ENCODE measurements at places on chromosomes 4 and X.

DNA sequence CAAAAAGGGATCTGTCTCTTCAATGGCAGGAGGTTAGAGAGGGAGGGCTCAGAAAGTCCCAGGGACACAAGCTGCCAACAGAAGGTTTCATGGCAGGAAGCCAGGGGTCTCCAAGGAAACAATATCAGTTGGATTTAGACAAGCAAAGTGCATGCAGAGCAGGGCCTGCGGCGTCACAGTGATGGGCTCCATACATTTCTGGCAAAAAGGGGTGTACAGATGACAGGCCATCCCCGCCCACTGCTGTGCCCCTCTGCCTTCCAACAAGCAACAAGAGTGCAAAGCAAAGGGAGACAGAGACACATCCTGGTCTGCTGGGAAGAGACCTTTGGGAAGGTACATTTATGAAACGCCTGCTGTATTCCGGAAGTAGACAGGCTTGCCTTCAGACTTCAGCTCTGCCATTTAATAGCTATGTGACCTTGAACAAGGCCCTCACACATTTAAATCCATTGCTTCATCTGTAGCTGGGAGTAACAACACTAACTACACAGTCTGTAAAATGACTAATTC is 121.2 kb downstream of the AFAP1 start:
- no peak for DNase-seq

GRCh38 chr4:36921476-36922216 is 322.9 kb upstream of the NWD2 start:
- DNase-seq = no peak

DNA sequence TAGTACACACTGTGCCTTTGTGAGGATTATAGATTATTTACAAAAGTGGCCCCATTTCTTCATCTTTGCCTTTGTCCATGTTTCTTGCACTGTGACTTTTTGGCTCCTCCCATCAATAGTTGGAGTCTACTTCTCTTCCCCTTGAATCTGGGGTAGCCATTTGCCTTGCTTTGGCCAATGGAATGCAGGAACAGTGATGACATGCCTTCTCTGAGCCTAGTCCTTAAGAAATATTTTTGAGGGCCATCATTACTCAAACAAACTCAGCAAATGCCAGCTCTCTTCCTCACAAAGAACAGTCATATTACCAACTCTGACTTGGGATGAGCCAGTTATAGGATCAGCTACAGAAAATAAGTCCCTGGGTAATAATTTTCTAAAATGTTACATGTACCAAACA is 189.6 kb downstream of the FRMPD4 start:
- DNase-seq = no peak

DNA sequence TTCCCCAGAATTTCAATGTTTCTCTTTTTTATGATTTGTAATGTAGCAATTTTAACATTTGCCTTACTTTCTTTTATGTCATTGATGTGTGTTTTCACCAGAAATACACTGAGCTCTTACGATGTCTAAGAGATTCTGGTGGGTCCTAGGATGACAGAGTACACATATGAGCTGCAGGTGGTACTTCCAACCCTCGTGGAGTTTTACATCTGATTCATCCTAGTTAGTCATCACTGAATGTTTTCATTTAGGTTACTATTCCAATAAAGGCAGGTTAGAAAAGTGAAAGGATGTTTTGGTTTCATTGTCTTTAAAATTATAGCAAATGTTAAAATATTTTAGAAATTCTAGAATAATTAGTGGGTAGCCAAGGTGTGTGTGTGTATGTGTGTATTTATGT is 605.9 kb downstream of the ADGRL3 start:
- no peak for DNase-seq

- DNase-seq = no peak
These were observed 20.9 kb upstream of the AMELX start for GRCh38 chrX:11272290-11272689.

DNA sequence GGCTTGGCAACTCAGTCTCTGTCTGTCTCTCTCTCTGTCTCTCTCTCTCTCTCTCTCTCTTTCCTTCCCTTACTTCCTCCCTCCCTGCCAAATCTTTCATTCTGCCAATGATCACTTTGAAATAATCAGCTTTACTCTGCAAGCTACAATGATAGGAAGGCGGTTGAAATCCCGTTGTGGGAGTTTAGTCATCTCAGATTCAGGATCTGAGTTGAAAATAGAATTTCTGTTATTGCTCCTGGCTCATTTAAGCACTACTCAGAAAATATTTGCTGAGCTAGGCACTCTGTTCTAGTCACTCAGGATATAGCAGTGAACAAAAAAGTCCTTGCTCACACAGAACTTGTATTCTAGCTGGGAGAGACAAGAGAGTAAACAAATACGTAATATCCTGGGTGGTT is 56.3 kb upstream of the DCTD start:
- DNase-seq = no peak

DNA sequence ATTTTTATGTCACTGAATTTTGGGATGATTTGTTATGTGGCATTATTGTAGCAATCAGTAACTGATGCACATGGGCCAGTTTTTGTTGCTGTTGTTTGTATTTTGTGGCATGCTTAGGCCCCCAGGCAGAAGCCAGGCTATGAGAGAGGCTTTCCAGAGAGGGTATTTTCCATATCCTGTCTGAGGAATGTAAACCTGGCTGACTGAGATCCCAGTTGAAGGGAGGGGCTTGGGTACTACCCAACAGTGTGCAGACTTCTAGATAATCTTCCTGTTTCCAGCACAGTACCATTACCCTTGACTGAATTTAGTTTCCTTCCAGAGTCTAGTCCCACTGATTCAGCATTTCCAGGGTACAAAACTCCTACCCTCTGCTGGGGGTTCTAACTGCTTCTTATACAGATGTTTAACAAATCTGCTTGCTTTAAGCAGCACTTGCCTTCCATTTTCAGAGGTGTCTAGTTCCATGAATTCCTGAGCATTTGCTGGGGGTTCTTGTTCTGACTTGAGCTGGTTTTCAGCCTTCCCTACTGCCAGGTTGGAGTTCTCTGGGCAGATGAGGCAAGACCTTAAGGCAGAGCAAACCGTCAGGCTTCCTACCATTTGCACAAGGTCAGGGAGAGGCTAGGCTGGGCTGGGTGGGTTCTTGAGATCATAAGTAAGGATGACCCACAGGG is 104.7 kb upstream of the EGFL6 start:
- no peak for DNase-seq

DNA sequence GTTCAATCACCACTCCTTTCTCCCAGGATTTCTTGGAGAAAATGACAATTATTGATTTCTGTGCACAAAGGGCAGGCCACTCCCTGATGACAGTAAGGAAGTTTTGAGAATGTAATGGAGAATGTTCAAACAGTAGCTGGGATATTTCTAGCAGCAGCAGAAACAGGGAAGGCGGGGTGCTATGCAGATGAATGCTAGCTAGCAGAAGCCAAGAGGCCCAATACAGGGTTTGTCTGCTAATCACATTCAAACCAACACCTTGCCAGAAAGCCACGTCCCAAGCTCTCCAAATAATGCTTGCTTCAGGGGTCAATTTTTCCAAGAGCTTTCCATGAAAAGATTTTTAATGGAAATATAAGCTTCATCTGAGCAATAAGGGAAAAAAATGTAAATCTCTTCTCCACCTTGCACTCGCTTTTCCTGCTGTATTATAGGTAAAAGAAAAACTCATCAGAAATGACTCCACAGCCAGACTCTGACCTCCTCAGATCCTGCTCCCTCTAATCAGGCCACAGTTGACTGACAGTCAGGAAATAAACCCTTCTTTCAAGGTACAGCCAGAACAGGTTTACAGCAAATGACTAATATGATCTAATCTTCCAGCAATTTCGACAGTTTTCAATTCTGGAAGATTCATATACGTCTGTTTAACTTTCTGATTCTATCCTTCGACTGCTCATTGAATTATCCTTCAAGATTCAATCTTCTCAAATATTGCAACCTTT is 84.7 kb upstream of the PCDH19 start:
- DNase-seq = no peak

GRCh38 chr4:182261651-182262223 is 18.5 kb downstream of the TENM3 start:
- DNase-seq = no peak

GRCh38 chr4:14518136-14518535 is 484.1 kb upstream of the CPEB2 start:
- DNase-seq = no peak

Data from cortex of kidney (tissue), 1 donor.